ENCODE measurements at places on chromosomes 16 and 17.

- no peak for DNase-seq
Observed at GRCh38 chr17:45101883-45102811, 30.2 kb downstream of the PLCD3 start.

- no peak for DNase-seq
Observed at GRCh38 chr17:10029129-10029528, 124.1 kb upstream of the RCVRN start.

DNA sequence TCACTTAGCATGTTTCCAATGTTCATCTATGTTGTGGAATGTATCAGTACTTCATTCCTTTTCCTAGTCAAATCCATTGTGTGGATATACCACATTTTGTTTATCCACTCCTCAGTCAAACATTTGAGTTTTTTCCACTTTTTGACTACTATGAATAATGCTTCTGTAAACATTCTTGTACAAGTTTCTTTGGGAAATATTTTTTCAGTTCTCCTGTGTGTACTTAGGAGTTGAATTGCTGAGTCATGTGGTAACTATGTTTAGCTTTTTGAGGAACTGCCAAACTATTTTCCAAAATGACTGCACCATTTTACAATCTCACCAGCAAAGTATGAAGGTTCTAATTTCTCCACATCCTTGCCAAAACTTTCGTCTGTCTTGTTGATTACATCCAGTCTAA is 223.7 kb upstream of the AXIN2 start:
- DNase-seq = no peak

DNA sequence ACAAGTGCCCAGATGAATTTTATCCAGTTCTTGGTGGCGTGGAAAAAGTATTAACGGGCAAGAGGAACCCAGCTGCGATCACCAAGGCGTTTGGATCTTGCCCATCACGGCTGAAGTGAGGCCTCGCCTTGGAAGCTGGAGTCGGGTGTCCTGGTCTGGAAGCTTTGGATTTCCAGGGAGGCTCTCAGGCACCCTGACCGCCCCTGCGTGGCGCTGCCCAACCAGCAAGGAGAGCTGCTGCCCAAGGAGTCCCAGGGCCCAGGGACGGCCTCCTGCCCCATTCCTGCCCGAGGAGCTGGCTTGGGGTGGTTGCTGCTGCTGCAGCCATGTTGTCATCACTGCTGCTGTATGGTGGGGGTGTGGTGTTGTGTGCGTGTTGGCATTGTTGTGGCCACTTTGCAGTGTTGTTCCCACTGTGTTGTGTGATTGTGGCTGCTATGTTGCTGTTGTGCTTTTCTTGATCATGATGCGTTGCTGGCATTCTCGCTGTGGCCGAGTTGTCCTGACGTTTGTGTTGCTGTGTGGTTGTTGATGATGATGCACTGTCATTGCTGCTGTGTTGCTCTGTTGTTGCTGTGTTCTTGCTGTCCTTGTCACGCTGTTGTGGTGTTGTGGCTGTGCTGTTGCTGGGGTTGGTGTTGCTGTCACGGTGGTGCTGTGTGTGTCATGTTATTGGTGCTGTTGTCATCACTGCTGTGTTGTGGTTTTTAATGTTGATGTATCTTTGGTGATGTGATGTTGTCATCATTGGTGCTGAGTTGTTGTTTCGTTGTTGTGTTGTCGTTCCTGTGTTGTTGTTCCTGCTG is 318.8 kb downstream of the C16orf95 start:
- no peak for DNase-seq

DNA sequence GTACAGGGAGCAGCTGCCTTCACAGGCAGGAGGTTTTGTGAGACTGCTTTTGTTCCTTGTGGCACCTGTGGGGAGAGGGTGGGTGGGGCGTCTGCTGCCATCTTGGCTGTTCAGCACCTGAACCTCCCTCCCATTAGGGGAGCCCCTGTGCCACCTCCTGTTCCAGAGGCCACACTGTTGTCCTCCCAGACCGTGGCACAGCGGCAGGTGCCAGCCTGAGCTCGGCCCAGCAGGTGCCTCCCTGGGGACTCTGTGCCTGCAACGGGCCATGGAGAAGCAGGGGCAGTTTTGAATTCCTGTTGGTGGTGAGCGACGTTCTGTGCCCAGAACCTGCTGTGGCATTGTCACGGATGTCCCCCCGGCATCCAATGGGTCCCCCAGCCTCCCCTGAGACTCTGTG is 9.9 kb downstream of the LGALS3BP start:
- DNase-seq = no peak

- DNase-seq = peak; percentile 60
Observed at GRCh38 chr17:27494192-27495091, 38.2 kb downstream of the KSR1 start.

GRCh38 chr17:40417609-40418427 is at the start of gene TOP2A:
TSS of gene TOP2A (minus strand) at chr17:40417896. CDS start at chr17:40417791, 105 bp downstream.
- DNase-seq = peak; percentile 99

DNA sequence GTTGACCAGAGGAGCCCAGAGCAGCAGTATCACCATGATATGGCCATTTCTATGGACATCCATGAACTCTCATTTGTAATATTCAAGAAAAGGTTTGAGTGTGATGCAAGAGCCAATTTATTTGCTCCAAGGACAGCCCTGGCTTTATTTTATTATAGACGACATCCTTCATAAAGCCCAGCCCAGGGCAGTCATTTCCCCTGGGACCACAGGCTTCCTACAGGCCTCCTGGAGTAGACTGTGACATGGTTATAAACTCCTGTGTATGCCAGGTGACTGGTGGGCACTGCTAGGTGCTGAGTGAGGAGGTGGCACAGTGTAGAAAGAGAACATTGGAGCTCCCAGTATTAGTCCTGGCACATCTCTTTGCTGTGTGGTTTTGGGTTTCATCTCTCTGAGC is 120.9 kb downstream of the UTP18 start:
- no peak for DNase-seq

- DNase-seq = no peak
Observed at GRCh38 chr17:12603566-12603965, 62.1 kb upstream of the MYOCD start.

DNA sequence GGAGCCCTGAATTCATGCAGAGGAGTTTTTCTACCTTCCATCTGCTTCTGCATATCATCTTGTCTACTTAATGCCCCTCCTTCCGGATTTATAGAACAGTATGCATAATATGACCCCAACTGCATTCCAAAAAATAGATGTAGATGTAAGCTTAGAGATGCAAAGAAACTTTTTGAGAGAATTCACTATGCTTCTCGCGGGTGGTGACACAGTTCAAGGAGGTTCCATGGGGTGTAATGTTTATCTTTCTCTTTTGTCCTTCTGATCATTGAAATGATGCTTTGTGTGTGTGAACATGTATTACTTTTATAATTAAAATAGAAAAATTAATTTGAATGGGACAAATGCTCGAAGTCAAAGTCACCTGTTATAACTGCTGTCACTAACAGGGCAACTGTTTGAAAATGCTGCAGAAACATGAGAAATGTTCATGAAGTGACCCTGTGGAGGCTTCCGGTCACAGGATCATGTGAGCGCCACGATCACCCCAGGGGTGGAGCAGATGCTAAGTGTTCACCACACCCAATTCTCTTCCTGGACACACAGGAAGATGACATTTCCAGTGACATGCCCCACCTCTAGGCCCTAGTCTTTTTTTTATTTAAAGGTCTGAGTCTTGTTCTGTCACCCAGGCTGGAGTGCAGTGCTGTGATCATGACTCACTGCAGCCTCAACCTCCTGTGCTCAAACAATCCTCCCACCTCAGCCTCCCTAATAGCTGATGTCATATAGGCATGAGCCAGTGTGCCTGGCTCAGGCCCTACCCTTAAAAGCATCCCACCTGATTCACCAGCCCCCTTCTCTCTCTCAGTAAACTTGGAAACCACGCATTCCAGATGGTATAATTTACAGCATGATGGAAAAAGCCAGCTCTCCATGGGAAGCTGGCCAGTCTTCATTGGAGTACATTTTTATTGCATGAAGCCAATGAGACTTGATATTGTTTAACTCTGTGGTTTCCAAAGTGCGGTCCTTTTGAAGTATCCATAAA is 21.0 kb upstream of the AGRP start:
- DNase-seq = no peak

- DNase-seq = no peak
Observed at GRCh38 chr17:76530095-76530723, 7.3 kb downstream of the CYGB start.

- DNase-seq = no peak
Observed at GRCh38 chr16:88769617-88770460, 15.2 kb downstream of the PIEZO1 start.

Measured in midbrain (tissue), 1 donor.